CD8-positive, alpha-beta memory T cell (primary cell): ENCODE measurements at places on chromosomes 1 and 21.

DNA sequence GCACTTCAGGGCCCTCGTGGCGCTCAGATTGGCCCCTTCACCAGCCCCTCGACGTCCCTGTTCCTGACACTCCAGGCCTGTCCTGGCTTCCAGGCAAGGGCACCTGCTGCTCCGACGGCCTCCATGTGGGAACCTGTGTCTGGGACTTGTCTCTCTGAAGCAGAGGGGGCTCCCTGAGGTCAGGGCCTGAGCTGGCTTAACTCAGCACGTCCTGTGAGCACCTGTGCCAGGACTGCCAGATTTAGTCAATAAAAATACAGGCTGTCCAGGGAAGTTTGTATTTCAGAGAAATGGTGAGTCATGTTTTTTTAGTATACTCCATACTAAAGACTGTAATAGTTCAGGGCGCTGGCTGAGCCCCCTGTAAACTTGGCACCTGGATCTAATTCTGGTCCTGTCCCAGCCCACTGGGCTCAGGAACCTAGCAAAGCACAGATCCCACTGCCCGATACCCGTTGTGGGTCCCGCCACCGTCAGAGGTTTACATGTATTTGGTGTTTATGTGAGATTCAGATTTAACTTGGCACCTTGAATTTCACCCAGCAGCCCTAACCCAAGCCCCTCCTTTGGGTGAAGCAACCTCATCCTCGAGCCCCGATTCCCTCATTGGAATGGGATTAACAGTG lies 109.9 kb upstream of the IFFO2 start:
- no peak for DNase-seq

- DNase-seq: no peak
These were observed 95.4 kb downstream of the AHCTF1 start for GRCh38 chr1:246836209-246836966.

- DNase-seq: no peak
These were observed 38.2 kb upstream of the KCND3 start for GRCh38 chr1:112027696-112028095.

DNA sequence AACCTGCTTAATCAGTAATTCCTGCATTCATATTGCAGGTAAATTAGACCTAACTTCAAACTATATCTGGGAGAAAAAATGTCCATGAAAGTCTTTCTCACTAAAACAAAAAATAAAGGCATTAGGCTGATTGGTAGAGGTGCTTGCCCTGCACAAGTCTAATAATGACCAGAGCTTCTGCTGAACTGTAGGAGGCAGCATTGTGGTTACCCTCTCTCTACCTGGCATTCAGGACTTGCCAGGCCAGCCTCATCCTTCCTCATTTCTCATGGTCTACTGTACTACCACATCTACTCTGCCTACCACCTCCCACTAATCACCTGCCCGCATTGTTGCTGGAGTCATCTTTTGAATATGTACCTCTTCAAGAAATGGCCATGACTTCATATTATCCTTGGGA lies 60.8 kb upstream of the KRTAP11-1 start:
- no peak for DNase-seq

DNA sequence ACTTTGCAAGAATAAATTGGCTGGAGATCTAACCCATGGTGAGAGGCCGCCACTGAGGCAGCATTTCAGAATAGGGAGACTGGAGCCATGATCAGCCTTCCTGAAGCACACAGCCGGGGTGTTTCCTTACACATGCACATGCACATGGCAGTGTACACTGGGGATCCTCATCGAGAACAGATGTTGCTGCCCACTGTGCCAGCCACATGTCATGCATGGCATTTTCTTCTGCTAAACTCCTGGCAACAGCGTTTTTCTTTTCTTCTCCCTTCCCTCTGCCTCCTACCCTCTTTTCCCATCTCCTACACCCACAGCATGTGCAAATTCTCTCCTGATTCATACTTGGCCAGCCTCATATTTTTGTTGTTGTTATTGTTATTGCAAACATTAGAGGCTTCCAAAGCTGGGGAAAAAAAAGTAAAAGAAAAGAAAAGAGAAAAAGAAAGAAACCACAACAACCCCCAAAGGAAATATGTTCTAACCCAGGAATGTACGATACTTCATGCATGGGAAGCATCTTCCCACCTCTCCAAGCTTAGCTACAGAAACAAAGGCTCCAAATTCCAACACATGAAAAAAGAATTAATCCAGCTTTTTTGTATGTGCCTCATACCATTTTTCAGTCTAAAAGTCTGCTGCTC lies 344.0 kb downstream of the ASTN1 start:
- no peak for DNase-seq

GRCh38 chr1:119646521-119647227 lies 1.4 kb downstream of the ZNF697 start:
- DNase-seq: no peak
